Stimulated activated CD4-positive, alpha-beta T cell treated with anti-CD3 and anti-CD28 coated beads, Interleukin-1b, Interleukin-23, amount 100 ng/mL, for 1 hour (primary cell): ENCODE measurements at places on chromosomes 4 and X.

DNA sequence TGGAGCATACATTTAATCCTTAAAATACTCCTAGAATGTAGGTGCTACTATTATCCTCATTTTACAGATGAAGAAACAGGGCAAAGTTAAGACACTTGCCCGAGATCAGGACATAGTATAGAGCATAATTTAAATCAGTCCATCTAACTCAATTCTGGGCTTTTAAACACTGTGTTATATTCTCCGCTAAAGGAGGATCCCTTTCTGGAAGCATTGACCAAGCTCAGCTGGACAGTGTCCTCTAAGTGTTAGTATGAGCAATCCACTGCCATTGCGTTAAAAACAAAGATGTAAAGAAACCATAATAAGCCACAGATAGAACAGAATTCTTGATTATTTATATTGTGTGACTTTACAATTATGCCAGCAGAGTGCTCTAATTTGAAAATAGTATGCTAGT, 207.0 kb downstream of the ARHGAP24 start:
- no peak for DNase-seq

GRCh38 chr4:129899849-129900248, 803.9 kb downstream of the C4orf33 start:
- no peak for DNase-seq

GRCh38 chr4:69489856-69490255, 5.8 kb downstream of the UGT2B4 start:
- DNase-seq = no peak

- DNase-seq = no peak
These were observed 63.5 kb downstream of the PDK3 start for GRCh38 chrX:24528605-24529004.

GRCh38 chr4:113114884-113115283, 65.4 kb downstream of the ANK2 start:
- DNase-seq = no peak

GRCh38 chr4:152643153-152644035, 36.4 kb downstream of the TMEM154 start:
- no peak for DNase-seq

GRCh38 chr4:4477796-4478195, 64.1 kb downstream of the STX18 start:
- DNase-seq = no peak

GRCh38 chr4:142095886-142096605, 459.7 kb downstream of the IL15 start:
- no peak for DNase-seq

- no peak for DNase-seq
These were observed 213.8 kb upstream of the RADX start for GRCh38 chrX:106397788-106398538.

GRCh38 chr4:159702200-159702599, 599.3 kb downstream of the RAPGEF2 start:
- no peak for DNase-seq
